ENCODE measurements at places on chromosomes 11 and 22. TPM values are rescaled to one million over a fixed set of nuclear protein-coding genes. Genes with fewer than 3 reads are reported as not detected.

- DNase-seq = no peak
Measured at GRCh38 chr22:17972385-17973191, 51.8 kb downstream of the MICAL3 start.

DNA sequence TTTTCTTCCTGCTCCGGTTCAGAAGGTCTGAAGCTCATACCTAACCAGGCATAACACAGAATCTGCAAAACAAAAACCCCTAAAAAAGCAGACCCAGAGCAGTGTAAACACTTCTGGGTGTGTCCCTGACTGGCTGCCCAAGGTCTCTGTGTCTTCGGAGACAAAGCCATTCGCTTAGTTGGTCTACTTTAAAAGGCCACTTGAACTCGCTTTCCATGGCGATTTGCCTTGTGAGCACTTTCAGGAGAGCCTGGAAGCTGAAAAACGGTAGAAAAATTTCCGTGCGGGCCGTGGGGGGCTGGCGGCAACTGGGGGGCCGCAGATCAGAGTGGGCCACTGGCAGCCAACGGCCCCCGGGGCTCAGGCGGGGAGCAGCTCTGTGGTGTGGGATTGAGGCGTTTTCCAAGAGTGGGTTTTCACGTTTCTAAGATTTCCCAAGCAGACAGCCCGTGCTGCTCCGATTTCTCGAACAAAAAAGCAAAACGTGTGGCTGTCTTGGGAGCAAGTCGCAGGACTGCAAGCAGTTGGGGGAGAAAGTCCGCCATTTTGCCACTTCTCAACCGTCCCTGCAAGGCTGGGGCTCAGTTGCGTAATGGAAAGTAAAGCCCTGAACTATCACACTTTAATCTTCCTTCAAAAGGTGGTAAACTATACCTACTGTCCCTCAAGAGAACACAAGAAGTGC, 661 bp upstream of the MALAT1 start:
- peak; percentile 61 for DNase-seq

- DNase-seq = no peak
Measured at GRCh38 chr22:27654546-27655445, 146.8 kb downstream of the MN1 start.

DNA sequence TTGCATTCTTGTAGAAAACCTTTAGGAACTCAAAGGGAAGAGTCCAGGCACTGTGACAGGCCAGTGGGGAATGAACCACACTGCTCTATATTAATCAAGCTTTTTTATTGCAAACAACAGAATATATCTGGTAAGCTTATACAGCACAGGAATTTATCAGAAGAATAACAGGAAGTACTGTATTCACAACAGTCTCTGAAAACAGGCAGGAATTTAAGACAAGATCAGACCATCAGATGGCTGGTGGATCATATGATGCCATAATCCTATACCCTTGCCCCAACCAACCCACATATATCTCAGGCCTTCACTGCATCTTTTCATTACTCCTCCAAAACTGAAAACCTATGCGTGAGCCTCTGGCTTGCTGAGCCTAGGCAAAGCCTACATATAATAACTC, 1.0 kb upstream of the HTATIP2 start:
- no peak for DNase-seq

- DNase-seq = no peak
Measured at GRCh38 chr22:39255449-39256185, 10.8 kb upstream of the PDGFB start.

DNA sequence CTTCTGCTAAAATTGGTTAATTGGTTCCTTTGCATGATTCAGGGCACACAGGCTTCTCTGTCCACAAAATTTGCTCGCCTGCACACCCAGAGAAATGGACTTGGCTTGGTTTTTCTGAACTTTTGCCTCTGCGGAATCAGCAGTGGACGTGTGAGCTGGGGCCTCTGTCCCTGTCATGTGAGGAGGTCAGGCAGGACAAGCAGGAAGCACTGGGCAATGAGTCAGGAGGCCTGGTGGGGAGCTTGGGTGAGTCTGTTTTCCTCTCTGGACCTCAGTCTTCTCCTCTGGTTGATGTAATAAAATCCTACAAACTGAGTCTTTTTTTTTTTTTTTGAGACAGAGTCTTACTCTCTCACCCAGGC, 10.4 kb upstream of the CELSR1 start:
- DNase-seq = no peak

Gene ESAM
- polyA plus RNA-seq = 55.2 TPM

Gene SHANK3
- 13.6 TPM for polyA plus RNA-seq

Gene ACRV1
- polyA plus RNA-seq = 1.4 TPM
